MM.1S (cell line): ENCODE measurements at places on chromosomes 4 and X.

- DNase-seq: peak; percentile 96
These were observed 454 bp downstream of the BTC start for GRCh38 chr4:74793757-74794381.

- peak; percentile 51 for DNase-seq
These were observed 45.5 kb upstream of the FAM241A start for GRCh38 chr4:112099701-112100297.

- no peak for DNase-seq
These were observed 9.3 kb upstream of the CNGA2 start for GRCh38 chrX:151725338-151725614.

- no peak for DNase-seq
These were observed 43.2 kb downstream of the ZBTB49 start for GRCh38 chr4:4333265-4333706.

DNA sequence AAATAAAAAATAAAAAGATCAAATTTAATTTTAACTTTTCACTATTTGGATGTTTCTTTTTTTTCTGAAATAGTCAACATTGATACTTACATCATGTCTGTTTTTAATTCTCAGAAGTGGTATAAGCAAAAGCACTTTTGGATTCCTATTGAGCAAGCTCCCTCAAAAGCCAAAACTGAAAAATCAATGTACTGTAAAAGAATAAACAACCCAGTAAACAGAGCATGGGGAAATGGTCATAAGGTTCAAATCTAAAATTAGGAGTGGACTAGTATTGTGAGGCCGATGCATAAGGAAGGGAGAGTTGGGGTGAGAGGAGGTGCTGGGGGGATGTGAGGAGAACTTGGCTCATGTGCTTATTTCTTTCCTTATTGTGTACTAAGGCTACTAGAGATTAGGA, 37.9 kb downstream of the NUDT6 start:
- DNase-seq: no peak

GRCh38 chr4:74796631-74797030, 2.3 kb upstream of the BTC start:
- no peak for DNase-seq

DNA sequence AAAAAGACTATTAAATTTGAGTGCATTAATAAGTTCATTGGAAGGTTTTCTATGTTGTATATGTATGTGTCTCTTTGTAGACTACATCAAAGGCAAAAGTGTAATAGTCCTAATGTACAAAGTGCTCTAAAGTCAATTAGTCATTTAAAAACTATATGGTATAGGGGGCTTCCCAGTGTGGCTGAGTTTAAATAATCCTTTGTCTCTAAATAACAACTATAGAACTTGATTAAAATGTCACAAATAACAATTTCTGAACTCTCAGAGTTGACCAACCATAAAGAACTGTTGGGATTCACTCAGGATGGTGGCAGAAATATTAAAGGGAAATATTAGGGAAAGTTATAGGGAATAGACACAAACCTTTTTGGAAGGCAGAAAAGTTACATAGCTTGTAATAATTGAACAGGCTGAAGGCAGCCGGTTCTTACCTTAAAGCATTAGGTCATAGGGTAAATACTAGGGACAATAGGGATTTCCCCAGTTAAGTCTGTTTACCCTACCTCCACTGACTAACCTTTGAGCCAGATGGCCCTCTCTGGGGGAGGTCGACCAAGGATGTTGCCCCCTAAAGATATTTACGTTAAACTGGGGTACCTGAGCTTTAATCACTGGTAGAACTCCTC, 1054.2 kb downstream of the ARAP2 start:
- no peak for DNase-seq

- DNase-seq: no peak
These were observed 148.5 kb downstream of the FRAS1 start for GRCh38 chr4:78205591-78205990.

DNA sequence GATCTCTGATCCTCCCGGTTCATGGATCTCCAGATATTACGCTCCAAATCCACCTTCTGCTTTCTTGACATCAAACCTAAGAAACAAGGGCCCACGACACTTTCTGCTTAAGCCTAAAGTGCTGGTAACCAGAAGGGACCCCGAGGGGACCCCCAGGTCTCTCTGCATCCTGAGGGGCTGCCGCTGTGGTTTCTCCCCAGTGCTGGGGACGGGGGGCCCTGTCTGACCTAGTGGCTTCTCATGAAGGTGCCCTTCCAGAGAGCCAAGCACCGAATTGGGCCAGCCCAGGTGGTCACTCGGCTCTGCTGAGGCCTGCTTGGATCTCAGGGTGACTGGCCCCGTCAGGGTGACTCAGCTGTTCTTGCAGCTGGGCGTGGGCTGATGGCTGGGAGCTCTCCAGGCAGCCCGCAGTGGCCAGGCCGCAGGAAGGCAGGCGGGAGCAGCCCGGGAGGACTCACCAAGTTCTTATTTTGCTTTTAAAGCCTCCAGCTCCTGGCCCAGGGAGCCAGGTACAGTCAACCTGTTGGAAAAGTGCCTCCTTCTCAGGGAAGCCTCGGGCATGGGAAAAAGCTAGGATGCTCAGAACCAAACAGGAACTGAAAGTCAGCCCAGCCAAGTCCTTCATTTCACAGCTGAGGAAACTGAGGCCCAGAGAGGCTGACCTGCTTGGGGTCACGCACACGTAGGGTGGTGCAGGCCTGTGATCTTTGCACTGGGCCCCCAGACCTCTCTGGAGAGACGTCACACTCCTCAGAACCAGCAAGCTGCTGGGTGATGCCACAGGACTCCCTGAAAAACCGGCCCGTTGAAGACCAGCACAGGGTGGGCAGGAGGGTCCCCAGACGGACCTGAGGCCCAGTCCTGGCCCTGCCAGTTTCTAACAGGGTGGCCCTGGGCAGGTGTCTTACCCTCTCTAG, 16.7 kb downstream of the BLOC1S4 start:
- DNase-seq: no peak

GRCh38 chr4:44558031-44558605, 93.3 kb downstream of the YIPF7 start:
- DNase-seq: no peak

DNA sequence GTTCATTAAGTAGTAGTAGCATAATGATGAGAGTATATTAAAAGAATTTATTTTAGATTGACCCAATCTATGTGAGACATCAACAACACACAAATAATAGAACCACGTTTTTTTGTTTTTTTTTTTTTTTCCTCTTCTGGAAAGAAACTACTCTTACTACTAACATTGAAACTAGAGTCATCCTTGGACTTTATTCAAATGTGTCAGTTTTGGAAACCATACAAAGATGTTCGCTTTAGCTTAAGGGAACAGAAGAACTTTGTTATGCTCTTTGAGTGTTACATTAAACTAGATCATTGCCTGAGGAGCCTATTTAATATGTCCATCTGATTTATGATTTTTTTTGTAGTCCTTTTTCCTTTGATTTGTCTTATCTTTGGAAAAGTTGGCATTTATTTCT, 166.7 kb downstream of the RPA4 start:
- no peak for DNase-seq

GRCh38 chr4:179415847-179416223, 1973.6 kb upstream of the AGA start:
- DNase-seq: no peak

- DNase-seq: no peak
These were observed 298.1 kb upstream of the SLC7A11 start for GRCh38 chr4:138540056-138540800.

DNA sequence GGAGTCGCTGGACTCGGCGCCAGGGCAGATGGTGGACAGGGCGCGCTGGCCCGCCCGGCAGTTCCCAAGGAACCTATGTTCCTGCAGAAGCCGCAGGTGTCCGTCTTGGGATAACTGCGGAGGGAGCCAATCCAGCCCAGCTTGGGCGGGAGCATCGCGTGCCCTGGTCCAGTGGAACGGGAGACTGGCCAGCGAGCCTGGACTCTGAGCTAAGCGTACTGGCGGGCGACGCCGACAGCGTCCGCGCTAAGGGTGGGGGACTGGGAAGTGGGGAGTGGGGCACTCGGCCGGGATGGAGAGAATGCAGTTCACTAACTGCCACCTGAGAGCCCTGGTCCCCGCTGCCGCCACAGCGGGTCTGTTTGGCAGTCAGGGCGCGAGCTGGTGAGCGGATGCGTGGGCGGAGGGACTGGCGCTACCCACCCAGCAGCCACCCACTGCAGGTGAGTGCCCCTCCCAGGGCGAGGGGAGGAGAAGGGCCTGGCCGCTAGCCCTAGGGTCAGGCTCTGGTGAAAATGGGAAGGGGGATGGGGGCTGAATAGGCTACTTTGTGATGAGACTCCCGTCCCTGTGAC, 1.3 kb upstream of the MAMLD1 start:
- no peak for DNase-seq

GRCh38 chrX:65841263-65841662, 173.8 kb downstream of the MSN start:
- DNase-seq: no peak

GRCh38 chr4:163378661-163379060, 35.0 kb downstream of the NPY5R start:
- no peak for DNase-seq

DNA sequence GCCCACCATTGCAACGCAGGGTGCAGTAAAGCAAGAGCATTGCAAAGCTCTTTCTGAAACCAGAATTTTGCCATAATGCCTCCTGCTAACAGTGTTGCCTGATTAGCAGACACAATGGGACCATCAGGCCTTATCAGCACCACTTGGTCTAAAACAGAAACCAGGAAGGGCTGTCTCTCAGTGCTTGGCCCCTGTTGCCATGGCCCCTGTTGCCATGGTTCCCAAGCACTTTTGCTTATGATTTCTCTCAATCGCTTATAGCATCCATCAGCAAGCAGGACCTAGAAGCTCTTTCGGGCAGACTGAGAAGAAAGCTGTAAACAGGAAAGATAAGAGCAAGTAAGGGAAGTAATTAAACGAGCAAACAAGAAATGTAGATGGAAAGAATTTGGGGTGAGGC, 36.8 kb downstream of the RTL5 start:
- DNase-seq: peak; percentile 73

GRCh38 chr4:153787061-153787560, 1.8 kb downstream of the SFRP2 start:
- DNase-seq: no peak
